ENCODE measurements at places on chromosomes 12 and 14.
A peak's percentile ranks its signal among the peaks of the same experiment; 100 is the strongest.

GRCh38 chr14:61461808-61462275 is 140.5 kb downstream of the PRKCH start:
- DNase-seq, result peak; percentile 74

- no peak for DNase-seq
These were observed 50.2 kb downstream of the SETD3 start for GRCh38 chr14:99430491-99430890.

- no peak for DNase-seq
These were observed 42.7 kb upstream of the CDKN3 start for GRCh38 chr14:54354096-54354495.

DNA sequence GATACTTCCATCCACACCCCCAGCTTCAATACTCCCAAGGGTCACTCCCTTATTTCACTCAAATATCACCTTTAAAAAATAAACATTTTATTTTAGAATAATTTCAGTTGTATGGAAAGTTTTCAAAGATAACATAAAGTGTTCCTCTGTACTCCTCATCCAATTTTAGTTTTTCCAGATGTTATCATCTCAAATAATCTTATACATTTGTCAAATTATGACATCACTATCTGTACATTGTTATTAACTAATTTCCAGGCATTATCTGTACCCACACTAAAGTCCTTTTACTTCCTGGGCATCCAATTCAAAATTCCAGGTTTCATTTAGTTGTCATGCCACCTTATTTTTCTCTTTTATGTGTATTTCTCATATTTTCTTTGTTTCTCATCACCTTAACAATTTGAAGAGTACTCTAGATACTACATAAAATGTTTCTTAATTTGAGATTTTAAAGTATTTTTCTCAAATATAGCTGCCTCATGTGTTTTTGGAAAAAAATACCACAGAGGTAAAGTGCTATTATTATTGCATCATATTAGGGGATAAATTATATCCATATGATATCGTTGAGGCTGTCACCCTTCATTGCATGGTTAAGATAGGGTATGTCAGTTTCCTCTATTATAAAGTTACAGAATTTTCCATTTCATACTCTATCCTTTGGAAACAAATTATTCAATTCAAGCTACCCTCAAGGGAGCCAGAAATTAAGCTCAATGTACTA is 571.0 kb downstream of the SLC6A15 start:
- no peak for DNase-seq

DNA sequence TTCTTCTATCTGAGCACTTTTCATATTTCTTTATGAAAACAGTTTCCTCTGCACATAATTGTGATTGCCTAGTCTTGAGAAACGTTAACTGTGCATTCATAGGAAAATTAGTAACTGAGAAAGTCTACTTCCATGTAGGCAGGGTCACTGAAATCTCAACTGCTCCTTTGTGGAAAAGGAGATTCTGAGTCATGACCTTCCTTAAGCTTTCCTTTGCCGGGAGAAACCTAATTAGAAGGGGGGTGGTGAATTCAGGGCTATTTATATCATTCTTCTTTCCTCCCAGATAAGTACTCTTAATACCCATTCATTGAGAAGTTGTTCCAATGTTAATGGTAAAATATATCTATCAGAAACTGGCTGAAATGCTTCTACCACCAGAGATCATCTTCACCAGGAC is 751.0 kb upstream of the TMEM132C start:
- DNase-seq, result peak; percentile 28

DNA sequence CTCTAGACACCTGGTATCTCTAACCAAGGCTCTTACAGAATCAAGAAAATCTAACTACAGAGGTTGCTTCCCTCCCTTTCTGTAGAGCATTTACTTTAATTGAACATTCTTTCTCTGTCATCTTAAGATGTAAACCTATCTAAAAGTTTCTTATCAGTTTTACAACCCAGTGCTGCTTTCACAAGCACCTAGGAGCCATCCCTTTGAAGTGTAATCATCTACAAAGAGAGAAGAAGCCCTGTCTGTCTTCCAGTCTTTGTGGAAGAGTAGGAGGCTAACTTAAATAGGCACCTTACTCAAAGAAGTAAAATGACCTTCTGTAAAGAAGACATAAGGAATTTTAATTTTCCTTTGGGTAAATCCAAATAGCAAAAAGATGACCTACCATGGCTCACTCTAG is 763.9 kb upstream of the LRFN5 start:
- DNase-seq, result no peak

DNA sequence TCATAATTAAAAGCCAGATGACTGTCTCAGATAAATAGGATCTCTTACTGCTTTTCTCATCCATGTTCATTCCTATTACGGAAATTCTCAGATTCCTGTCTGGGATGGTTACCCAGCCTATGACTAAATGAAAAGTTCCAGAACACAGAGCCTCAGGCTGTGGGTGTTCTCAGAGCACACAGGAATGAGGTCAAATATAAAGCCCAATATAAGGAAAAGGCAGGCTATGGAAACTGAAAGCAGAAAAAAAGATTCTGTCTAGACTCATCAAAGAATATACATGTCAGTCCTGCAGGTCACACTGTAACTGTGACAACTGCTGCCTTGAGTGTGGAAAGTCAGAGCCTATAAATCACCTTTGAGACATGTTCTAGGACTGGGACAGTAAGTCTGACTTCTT is 64.3 kb downstream of the DCAF5 start:
- peak; percentile 62 for DNase-seq

DNA sequence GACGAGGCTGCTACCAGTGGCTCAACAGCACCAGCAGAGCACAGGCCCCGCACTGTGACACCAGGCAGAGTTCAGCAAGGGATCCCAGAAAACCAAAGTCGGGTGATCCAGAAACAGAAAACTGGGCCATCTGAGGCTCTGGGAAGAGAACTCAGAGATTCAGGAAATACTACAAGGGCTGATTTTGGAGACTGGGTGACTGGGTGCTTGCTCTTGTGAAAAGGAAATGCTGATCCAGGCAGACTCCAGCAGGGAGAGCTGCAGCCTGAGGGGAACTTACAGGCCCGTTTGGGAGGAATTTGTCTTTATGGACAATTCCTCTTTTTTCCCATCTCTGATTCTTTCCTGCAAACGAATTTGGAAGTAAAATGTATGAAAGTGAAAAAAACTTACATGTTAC is 28.2 kb downstream of the FOXN3 start:
- no peak for DNase-seq

- no peak for DNase-seq
These were observed 1153.6 kb downstream of the FLRT2 start for GRCh38 chr14:86683561-86683960.

- DNase-seq, result no peak
These were observed 63.4 kb upstream of the NCOR2 start for GRCh38 chr12:124630791-124631313.

DNA sequence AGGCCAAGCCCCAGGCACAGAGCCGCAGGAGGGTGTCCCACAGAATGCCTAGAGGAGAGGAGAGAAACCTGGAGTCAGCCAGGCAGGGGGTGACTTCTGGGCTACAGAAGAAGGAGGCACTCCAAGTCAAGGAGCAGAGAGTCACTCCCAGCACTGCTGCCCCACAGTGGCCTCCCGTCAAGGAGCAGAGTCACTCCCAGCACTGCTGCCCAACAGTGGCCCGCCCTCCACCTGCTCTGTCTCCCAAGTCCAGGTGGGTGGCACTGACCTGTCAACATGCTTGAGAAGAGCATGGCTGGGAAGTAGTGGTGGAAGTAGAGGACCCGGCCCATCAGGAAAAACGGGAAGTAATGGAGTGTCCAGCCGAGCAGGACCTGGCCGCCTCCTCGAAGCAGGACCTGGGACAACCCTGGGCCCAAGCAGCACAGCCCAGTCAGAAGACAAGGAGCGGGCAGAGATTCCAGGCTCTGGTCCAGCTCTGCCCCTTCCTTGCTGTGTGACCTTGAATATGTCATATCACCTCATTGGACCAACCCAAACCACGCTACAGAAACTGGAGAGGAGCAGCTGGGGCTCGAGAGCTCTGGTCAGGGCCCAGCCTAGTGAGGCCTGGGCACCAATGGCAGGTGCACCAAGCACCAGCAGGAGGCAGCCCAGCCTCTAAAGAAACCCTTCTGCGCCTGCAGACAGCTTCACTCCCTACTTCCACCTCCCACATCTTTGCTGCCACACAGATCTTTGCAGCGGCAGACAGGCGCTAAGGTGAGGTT is 7.6 kb upstream of the NGB start:
- no peak for DNase-seq

DNA sequence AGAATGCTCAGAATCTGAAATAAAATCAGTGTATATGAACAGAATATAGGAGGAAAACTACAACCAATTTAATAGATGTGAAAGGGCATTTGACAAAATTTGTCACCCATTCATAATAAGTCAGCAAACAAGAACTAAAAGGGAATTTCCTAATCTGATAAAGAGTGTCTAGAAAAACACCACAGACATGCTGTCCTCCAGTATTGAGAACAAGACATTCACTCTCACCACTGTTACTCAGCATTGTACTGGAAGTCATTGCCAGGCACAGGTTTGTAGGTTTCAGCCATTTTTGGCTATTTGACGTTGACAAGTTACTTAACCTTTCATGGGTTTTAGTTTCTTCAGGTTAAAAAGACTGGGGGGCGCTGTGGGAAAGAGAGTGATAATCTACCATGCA is 13.2 kb downstream of the EIF2S1 start:
- DNase-seq, result no peak

DNA sequence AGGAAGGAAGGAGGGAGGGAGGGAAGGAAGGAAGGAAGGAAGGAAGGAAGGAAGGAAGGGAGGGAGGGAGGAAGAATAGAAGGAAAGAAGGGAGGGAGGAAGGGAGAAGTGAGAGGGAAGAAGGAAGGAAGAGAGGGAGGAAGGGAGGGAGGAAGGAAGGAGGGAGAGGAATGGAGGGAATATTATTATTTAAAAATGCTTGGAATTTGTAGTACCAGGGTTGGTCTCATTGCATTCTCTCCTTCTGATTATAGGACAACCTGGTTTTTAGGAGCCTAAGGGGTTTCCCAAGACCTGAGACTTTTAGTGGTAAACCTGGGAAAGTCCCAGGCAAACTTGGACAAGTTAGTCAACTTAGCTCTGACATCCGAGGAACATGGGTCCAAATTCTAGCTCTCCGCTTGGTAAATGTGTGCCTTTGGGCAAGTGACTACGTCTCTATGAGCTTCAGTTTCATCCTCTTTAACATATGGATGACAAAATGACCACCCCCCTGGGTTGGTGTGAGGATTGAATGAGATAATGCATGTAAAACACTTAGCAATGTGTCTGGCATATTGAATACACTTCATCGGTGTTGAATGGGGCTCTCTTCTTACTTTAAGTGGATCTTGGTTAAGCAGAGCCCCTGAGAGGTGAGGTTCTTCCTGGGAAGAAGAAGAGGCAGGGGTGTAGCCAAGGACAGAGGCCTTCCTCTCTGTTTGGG is 690.7 kb upstream of the TBX3 start:
- no peak for DNase-seq

DNA sequence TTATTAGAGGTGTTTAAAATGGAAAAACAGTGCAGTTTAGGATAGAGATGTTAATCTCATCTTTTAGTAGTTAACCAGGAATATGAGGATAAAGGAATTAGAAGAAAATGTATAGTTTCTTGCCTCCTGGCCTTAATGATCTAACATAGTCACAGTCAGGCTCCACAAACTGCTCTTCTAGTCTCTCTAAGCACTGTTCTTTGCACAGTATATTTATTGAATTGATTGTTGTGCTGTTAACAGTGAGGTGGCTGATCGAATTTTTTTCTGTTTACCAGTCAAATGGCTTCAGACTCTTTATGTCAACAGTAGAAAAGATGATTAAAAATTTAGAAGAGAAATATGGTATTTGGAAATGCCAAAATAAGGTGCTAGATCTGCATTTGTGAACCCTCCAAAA is 37.8 kb downstream of the ATF7IP start:
- DNase-seq, result no peak

DNA sequence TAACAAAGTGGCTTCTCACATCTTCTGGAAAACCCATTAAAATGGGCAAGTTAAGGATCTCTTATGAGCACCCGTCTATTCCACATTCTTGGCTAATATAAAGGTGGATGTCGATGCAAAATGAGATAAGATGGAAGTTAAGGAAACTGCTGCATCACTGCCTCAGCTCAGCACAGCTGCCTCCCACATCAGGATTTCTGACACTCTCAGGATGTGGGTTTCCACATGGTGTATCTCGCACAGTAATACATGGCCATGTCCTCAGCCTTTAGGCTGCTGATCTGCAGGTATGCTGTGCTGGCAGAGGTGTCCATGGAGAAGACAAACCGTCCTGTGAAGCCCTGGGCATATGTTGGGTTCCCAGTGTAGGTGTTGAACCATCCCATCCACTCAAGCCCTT is 1348.0 kb downstream of the TMEM121 start:
- DNase-seq, result no peak

- DNase-seq, result no peak
These were observed 240.4 kb upstream of the FAR2 start for GRCh38 chr12:28908646-28909045.

GRCh38 chr14:39957290-39957689 is 525.1 kb upstream of the FBXO33 start:
- no peak for DNase-seq

- peak; percentile 36 for DNase-seq
These were observed 677 bp downstream of the ATP2A2 start for GRCh38 chr12:110281549-110282299.

DNA sequence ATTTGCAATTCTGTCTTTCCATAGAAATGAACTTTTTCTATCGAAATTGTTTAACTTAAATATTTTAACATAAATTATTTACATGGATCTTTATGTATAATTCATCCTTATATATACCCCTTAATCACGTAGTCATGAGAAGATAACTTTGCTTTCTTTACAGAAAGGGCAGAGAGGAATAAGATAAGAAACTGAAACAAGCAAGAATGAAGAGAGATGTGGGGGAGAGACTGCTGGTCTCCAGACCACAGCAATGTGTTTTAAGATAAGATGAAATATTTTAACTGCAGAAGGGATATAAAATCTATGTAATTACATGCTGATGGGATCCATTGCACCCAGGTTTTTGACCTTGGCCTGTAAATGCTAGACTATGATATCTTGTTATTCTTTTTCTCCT is 34.7 kb upstream of the DNM1L start:
- no peak for DNase-seq

GRCh38 chr12:55845785-55846496 is 3.2 kb upstream of the MMP19 start:
- no peak for DNase-seq

DNA sequence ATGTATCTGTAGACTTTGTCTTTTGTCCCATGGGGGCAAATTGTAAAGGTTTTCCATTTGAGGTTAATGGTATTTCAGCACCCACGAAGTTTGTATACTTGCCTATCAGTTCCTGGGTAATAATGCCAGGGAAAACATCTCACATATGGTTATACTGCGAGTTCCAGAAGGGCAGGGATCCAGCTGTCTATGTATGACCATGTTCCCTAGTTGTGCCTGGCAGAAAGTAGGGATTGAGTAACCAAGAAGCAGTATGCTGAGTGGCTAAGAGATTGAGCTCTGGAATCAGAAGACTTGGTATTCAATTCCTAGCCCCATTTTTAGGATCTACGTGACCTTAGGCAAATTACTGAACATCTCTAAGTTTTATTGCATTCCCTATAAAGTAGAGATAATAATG is 173.2 kb upstream of the PWP1 start:
- peak; percentile 80 for DNase-seq

All from AG10803 (cell line).